ENCODE measurements at places on chromosomes 6 and 20.
A peak's percentile ranks its signal among the peaks of the same experiment; 100 is the strongest.

DNA sequence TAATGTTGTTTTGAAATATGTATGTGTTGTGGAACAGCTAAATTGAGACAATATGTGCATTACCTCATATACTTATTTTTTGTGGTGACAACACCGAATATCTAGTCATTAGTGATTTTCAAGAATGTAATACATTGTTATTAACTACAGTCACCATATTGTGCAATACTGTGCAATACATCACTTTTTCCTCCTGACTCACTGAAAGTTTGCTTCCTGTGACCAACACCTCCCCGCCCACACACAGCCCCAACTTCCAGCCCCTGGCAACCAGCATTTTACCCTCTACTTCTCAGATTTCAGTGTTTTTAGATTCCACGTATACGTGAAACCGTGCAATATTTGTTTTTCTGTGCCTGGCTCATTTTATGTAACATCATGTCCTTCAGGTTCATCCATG, 627.9 kb downstream of the PRKN start:
- DNase-seq = peak; percentile 78

- DNase-seq = no peak
Measured at GRCh38 chr20:46810448-46811223, 84.0 kb upstream of the EYA2 start.

- DNase-seq = no peak
Measured at GRCh38 chr6:158323561-158323958, 11.3 kb downstream of the TULP4 start.

GRCh38 chr20:63974402-63975200, 4.8 kb downstream of the SAMD10 start:
- DNase-seq = no peak

DNA sequence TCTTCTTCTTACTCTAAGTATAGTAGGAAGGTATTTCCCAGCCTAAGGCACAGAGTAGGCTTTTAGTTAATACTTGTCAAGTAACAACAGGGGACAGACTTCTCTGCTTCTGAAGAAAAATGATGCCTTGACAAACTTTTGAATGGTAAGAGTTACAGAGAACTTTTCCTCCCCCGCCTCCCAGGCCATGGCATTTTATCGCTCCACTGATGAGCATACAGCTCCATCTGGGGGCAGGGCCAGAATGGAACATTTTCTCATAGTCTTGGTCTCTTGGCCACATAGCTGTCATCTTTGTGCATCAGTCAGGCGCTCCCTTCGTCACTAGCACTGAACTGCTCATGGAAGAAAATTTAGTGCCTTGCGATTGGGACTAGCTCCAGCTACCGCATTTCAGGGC, 1066.8 kb upstream of the CITED2 start:
- peak; percentile 9 for DNase-seq

DNA sequence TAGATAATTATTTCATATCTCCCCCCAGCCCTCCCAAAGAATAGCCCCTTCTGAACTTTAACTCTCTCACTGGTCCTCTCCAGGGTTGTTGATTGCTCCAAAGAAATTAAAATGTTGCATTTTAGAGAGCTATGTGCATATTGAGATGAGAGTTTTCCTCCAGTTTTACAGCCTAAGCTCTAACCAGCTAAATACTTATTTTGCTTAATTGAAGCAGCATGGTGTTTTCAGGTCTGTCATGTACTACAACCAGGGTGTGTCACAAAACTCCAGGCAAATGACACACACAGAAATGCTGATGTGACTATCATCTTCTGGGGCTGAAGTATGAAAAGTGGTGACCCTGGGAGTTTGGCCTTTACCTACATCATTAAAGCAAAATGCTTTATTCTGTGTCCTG, 196.8 kb upstream of the STXBP5 start:
- no peak for DNase-seq

Measured in activated CD4-positive, alpha-beta T cell treated with anti-CD3 and anti-CD28 coated beads for 48 hours (primary cell).